Spinal cord (tissue), 10 donors: ENCODE measurements at places on chromosomes 11 and 22.

DNA sequence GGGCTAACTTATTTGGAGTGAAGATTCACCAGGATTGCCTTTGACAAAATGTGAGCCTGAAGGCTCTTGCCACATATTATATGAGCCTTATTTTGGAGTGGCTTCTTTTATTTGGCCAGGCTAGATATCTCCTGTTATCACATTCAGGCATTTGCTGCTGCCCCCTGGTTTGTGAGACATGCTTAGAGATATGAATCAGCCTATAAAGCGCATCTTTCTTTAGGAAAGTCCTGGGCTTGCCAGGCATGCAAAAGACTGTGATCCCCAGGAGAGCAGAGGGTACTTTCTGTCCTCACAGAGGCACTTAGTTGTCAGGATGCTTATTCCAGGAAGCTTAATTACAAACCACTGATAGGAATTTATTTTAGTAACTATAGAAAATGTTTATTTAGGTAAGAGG lies 333.3 kb downstream of the FAT3 start:
- no peak for DNase-seq

DNA sequence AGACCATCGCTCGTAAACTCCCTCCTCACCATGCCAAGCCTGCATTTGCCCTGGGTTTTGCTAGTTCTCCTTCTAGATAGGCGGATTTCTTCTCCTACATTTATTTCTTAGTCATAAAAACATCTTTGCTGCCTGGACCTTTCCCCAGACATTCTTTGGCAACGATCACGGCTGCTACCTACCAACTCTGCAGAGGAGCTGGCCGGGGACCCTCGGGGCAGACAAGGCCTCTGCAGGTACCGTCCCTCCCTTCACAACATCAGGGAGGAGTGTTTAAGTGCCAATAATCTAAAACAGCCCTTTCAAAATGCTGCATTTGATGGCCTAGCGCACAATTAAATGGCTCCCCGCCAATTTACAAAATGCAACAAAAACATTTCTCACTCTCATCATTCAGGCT lies 34.4 kb downstream of the BRD1 start:
- DNase-seq: no peak

DNA sequence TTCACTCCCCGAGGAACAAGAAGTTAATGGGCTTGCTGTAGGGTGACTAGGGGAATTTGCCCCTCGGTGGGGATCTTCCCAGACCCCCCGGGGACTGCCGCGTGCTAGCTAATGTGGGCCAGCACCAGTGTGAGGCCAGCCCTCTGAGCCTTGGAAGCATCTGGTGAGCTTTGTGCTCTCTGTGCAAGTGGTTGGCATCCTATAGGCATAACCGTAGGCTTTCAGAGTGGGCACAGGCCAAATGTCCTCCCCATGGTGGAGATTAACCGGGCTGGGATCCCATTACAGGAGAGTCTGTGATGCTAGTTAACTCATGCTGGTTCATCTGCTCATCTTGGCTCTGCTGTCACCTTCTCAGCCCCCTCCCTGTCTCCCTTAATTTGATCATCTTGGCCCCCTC lies 125.7 kb downstream of the TRIM29 start:
- no peak for DNase-seq

DNA sequence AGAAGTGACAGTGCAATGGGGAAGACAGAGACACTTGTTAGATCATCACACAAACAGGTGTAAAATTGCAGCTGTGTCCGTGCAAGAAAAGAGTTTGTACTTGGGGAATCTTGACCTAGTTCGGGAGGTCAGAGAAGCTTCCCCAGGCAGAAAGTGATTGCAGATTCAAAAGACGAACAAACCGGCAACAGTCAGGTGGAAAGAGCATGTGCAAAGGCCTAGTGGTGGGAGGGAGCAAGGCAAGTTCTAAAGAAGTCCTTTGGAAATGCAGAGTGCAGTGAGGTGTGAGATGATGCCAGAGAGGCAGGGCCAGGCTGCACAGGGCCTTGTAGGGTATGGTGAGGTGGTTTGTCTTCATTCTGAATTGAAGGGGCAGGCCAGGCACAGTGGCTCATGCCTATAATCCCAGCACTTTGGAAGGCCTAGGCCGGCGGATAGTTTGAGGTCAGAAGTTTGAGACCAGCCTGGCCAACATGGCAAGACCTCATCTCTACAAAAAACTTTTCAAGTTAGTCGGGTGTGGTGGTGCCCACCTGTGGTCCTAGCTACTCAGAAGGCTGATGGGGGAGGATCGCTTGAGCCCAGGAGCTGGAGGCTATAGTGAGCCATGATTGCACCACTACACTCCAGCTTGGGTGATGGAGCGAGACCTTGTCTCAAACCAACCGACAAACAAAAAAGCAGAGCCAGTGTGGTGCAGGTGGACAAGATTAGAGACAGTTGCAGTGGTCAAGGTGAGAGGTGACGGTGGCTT lies 1.9 kb upstream of the ESS2 start:
- no peak for DNase-seq

GRCh38 chr11:96316869-96317268 lies 26.1 kb downstream of the MAML2 start:
- DNase-seq: no peak

GRCh38 chr11:22106566-22106965 lies 86.3 kb upstream of the ANO5 start:
- no peak for DNase-seq

- DNase-seq: peak; percentile 77
These were observed 51.0 kb downstream of the MTNR1B start for GRCh38 chr11:93020248-93021046.

GRCh38 chr11:61489833-61490721 lies 18.5 kb upstream of the LRRC10B start:
- no peak for DNase-seq

DNA sequence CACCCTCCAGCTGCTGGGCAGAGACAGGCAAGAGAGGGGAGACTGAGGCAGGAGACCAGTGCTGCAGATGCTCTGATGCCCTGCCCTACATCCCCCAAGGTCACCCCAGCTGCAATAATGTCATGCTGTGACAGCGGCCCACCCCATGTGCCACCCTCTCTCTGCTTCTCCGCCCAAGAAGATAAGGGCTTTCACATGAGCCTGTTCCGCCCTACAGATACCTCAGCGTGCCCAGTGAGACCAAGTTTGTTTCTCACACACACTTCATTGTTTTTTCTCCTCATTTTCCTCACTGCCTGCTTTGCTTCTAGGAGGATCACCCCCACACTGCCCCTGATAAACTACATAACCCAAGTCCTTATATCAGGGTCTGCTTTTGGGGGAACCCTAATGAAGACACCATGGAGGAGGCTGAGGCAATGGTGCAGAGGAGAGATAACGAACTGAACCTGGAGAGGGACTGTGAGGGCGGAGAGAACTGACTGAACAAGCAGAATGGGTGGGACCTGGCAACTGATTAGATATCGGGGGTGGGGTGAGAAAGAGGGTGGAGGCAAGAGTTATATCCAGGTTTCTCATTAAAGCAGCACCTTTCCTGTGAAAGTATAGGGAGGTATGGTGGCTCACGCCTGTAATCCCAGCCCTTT lies 37.5 kb upstream of the TSKU start:
- no peak for DNase-seq

- DNase-seq: no peak
These were observed 104.8 kb downstream of the USP35 start for GRCh38 chr11:78293536-78293935.

- no peak for DNase-seq
These were observed 927 bp downstream of the PRCP start for GRCh38 chr11:82899186-82899820.

DNA sequence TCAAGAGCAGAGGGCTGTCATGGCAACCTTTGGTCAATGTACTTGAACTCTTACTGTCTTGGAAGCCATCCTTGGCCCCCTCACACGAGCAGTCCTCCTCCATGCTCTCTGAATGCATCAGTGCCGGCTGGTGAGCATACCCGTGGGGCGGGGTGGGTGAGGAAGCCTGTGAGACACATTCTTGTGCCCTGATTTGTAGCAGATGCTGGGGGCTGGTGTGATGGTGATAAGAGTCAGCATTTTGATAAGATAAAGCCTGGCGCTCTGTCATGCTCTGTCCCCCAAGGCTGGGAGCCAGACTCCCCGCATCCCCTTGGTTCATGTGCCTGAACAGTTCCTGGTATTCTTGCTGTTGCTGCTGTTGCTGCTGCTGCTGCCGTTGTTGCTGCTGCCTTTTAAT lies 20.5 kb upstream of the APOA1 start:
- DNase-seq: no peak

DNA sequence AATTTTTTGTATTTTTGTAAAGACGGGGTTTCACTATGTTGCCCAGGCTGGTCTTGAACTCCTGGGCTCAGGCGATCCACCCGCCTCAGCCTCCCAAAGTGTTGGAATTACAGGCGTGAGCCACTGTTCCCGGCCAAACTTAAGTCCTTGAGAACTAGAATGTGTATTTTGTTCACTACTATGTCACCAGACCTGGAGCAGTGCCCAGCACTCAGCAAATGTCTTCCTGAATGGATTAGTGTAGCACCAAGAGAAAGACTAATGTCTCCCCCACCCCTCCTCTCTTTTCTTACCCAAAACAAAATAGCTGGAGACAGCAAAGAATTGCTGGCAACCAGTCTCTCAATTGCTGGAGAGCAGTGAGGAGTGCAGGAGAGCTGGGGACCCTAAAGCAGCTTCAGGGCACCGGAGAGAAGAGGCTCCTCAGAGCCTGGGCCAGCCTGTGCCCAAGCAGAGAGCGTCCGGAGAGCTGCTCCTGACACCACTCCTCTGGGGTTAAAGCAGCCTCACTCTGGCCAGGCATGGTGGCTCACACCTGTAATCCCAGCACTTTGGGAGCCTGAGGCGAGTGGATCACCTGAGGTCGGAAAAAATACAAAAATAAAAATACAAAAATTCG lies 14.9 kb downstream of the SLC25A18 start:
- DNase-seq: peak; percentile 68

DNA sequence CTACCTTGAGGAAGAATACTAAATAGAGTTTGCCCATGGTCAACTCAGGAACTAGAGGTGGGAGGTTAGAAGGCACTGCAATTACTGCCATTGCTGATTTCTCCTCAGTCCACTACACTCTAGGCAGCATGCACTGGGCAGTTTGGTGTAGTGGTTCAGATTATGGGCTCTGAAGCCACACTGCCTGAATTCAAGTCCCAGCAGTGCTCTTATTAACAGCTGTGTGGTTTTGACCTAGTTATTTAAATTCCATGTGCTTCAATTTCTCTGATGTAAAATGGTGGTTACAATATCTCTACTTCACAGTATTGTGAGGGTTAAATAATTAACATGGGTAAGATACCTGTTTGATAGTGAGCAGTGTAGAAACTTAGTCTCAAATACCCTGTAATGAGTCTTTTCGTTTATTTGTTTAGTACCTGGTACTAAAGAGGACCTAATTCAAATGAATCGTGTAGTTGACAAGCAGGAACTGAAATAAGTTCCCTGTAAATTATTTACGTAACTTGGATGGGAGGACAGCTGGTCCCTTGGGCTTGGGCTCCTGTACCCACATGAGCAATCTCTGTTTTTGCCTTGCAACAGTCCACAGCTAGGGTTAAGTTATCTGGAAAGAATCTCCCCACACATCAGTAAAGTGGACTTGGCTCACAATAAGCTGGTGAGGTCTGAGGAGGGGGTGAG lies 17.8 kb downstream of the PRR5L start:
- DNase-seq: no peak

DNA sequence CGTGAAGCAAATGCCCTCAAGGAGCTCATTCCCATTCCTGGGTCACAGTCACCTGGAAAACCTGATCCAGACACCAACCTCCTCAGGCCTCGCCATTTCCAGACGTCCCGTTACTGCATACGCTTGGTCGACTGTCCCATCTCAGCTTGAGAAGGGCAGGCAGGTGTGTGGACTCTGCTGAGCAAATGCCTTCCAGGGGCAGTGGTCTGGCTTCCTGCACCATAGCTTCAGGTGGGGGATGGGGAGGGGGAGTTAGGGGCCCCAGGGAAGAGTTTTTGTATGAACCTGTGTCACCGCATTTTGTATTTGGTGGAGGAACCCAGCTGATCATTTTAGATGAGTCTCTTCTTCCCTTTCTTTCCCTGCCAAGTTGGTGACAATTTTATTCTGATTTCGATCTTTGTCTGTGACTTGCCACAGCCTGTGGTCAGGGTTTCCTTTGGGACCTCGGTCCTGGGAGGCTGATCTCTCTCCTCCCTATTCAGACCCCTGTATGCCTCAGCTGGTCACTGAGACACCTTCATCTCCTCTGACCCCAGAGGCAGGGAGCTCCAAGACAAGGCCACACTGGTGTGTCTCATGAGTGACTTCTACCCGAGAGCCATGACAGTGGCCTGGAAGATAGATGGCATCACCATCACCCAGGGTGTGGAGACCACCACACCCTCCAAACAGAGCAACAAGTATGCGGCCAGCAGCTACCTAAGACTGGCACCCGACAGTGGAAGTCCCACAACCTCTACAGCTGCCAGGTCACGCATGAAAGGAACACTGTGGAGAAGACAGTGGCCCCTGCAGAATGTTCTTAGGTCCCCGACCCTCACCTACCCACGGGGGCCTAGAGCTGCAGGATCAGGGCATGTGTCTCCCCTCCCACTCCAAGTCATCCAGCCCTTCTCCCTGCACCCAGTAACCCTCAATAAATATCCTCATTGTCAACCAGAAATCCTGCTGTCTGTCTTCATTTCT lies 22.9 kb downstream of the IGLL5 start:
- DNase-seq: no peak

GRCh38 chr11:86663291-86663690 lies 9.1 kb downstream of the ME3 start:
- no peak for DNase-seq

DNA sequence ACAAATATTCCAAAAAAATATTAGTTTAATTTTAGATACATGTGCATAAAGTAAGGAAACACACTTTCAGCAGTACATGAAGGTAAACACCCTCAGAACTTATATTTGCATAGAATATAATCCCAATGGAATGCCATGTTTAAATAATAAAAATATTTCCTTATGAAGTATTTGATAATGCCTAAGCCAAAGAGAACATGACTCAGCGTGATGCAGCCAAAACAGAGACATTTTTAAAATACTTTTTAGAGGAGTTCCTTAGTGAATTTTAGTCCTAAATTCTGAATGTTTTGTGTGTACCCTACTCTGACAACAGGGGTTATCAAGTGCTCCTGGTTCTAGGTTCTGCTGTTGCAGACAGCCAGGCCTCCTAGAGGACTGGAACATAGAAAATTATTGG lies 39.1 kb upstream of the POU2AF2 start:
- no peak for DNase-seq

GRCh38 chr11:128624269-128625175 lies 37.2 kb upstream of the ETS1 start:
- DNase-seq: no peak

- DNase-seq: no peak
These were observed 14.0 kb downstream of the PSMD13 start for GRCh38 chr11:250740-251299.

DNA sequence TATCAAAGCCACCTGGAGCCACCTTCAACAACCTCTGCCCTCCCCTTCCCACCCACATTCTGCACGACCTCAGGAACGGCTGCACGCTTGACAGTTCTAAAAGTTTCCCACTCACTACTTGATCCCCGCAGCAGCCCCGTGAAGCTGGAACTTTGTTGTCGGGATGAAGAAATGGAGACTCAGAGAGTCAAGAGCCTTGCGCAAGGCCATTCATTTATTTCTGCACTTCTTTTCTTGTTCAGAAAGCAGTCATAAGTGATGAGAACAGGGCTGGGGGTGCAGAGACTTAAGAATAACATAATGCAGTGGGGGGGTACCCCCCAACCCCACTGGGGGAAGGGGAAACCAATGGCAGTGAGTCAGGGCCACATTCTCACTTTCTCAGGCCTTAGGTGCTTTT lies 2.2 kb upstream of the ZFTA start:
- no peak for DNase-seq

- DNase-seq: no peak
These were observed 4.9 kb downstream of the DAGLA start for GRCh38 chr11:61684870-61685616.

GRCh38 chr11:96342014-96342960 lies 708 bp downstream of the MAML2 start:
- DNase-seq: no peak

GRCh38 chr22:45033136-45033535 lies 23.3 kb upstream of the PHF21B start:
- no peak for DNase-seq
